Ecto neural progenitor cell (in vitro differentiated cells): ENCODE measurements at places on chromosomes 2 and 18.

DNA sequence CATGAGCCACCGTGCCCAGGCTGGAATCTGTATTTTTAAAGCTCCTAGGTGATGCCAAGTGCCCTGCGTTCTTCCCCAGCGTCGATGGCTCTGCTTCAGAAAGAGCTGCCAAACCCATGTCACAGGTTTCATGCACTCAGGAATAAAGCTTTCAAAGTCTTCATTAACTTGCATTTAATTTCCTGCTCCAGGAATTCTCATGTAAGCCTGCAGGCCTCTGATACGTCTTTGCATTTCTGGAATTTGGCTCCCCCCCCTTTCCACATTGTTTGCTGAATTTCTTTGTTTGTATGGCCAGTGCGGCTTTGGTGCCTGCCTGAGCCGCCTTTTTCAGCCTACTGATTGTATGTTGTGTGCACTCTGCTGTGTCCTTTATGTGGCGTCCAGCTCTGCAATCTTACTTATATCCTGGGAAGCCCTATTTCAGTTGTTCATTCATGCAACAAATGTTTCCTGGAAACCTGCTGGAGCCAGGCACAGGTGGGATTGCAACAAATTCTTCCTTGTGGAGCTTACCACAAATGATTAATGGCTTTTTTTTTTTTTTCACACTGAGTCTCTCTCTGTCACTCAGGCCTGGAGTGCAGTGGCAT, 17.9 kb upstream of the OTOF start:
- DNase-seq: no peak

DNA sequence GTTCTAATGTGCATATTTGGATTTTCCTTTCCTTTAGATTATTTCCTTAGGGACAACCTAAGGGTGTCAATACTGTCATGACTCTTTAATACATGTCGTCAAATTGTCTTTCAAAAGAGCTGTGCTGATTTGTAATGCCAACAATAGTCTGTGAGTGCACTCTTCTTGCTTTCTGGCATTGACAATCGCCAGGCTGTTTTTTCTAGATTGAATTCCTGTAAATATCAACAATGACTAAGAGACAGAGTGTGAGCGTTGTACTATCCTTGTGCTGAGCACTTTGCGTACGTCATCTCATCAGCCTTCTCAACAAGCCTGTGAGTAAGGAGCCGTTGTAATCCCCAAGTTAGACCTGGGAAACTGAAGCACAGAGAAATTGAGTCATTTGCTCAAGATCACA, 96.0 kb downstream of the ACOXL start:
- DNase-seq: no peak

- DNase-seq: no peak
Observed at GRCh38 chr18:50311650-50312049, 24.2 kb upstream of the CXXC1 start.

GRCh38 chr2:163312713-163313112, 423.1 kb downstream of the FIGN start:
- no peak for DNase-seq

- DNase-seq: no peak
Observed at GRCh38 chr2:86518481-86518880, 44.8 kb downstream of the CHMP3 start.

- DNase-seq: no peak
Observed at GRCh38 chr2:220424561-220424960, 797.1 kb downstream of the SLC4A3 start.

GRCh38 chr2:26901326-26902183, 53.6 kb downstream of the DPYSL5 start:
- no peak for DNase-seq

- no peak for DNase-seq
Observed at GRCh38 chr2:56288838-56289580, 105.2 kb downstream of the CCDC85A start.

- no peak for DNase-seq
Observed at GRCh38 chr18:44564922-44565321, 115.8 kb upstream of the SETBP1 start.

DNA sequence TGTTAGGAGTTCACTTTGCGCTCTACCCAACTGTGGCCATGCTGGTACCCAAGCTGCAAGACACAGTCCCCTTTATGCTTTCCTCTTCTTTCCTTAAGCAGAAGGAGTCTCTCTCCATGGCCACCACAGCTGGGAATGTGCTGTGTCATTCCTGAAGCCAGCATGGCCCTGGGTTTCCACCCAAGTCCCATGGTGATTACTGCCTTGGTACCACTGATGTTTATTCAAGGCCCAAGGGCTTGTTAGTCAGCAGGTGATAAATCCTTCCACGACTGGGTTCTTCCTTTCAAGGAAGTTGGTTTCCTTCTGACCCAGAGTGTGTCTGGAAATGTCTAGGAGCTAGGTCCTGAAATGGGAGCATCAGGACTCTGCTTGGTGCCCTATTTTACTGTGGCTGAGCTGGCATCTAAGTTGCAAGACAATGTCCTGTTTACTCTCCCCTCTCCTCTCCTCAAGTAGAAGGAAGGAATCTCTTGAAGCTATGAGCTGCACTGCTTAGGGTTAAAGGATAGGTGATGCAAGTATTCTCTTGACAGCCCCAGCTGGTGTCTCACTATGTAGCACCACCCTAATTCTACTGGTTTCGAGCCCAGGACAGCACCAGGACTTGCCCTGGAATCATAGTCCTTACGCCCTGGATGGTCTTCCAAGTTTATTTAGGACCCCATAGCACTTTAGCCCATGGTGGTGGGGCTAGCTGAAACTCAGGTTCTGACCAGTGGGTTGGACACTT, 18.7 kb upstream of the NUP35 start:
- no peak for DNase-seq

- DNase-seq: no peak
Observed at GRCh38 chr2:129491308-129491707, 488.2 kb upstream of the RAB6C start.

- no peak for DNase-seq
Observed at GRCh38 chr2:1563084-1563857, 150.0 kb downstream of the TPO start.

GRCh38 chr2:241184901-241185300, 3.6 kb upstream of the ANO7 start:
- DNase-seq: no peak

DNA sequence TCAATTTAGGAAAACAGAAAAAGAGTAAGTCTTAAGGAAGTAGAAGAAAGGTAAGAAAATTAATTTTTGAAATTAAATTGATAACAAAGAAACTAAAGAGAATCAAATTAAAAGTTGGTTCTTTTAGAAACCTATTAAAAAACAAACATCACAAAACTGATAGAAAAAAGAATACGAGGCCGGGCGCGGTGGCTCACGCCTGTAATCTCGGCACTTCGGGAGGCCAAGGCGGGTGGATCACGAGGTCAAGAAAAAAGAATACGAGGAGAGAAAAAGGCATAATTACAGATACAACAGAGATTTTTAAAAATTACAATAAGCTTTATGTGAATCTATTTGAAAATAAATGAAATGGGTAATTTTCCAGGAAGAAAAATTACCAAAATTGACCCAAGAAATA, 11.8 kb downstream of the PREPL start:
- DNase-seq: no peak

DNA sequence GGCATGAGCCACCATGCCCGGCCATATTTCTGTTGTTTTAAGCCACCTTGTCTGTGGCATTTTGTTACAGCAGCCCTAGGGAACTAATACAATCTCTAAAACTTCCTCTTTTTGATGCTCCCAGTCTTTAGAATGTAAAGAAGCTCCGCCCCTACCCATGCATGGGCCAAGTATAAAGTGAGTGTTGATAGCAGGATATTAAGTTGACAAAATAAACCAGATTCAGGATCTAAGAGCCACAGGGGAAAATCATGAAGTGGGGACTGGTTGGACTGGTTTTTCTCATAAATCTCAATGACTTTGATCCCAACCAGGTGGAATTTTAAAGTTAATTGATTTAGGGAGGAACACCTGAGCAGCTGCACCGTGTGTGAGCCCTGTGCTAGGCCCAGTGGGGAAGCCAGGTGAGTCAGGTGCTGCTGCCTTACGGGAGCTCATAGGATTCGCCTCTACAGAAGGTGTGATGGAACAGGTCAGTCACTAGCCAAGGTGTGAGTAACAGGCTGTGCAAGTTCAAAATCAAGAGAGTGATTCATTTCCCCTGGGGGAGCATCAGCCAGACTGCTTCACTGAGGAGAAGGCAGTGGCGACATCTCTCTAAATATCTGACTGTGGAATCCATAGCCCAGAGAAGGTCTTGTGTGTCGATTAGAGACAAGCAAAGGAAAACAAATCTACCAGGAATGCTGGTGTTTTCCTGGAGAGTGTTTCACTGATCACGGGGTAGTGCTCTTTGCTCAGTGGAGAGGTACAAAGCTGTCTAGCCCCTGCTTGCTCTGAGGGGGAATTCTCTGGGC, 63.0 kb upstream of the MSH2 start:
- no peak for DNase-seq

DNA sequence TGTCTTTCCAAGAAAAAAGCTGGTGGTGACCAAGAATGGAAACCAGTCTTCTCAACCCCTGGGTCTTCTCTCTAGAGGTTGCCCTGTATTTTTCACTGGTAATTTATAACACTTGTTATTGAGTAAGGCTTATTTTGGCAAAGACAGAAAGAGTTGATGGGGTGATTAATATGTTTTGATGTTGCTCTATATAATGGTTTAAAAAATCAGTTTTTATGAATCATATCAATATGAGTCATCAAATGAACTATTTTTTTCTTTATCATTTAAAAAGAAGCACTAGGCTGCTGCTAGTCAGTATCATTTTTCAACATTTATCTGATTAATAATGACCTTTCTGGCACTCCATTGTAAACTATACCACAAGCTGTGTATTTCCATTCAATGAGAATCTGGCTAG, 1142.2 kb downstream of the LRP1B start:
- DNase-seq: no peak

DNA sequence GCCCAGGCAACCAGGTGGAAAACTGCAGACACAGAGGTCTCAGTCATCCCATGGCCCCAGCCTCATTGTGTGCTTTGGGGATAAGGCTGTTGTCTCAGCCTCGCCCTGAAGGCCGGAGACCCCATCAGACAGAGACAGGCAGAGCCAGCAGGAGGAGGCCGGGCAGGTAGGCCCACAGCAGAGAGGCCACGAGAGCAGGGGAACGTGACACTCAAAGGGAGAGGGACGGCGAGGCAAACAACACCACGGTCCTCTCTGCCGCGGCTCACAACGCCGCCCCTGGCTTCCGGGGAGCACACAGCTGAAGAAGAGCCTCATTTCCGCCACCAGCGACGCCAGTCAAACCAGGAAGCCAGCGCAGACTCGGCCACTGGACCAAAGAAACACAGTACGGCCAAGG, 103.3 kb downstream of the ZNF516 start:
- DNase-seq: no peak

GRCh38 chr18:67730886-67731285, 214.4 kb upstream of the DSEL start:
- DNase-seq: no peak

DNA sequence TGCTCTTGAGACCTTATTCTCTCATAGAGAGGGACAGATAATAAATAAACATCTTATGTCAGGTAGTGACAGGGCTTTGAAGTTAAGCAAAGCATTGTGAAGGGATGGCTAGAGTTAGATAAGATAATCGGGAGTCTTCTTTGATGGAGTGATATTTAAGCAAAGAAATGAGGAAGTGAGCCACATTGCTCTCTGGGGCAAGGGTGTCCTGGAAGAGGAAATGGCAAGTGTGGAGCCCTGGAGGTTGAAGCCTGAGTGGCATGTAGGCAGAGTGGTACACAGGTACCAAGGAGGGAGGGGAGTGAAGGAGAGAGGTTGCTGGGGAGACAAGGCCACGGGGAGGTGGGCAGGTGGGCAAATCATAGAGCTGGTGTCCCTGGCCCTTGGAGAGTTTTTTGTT, 110.2 kb downstream of the CTAGE1 start:
- no peak for DNase-seq

- no peak for DNase-seq
Observed at GRCh38 chr2:220704081-220704480, 868.0 kb downstream of the EPHA4 start.

DNA sequence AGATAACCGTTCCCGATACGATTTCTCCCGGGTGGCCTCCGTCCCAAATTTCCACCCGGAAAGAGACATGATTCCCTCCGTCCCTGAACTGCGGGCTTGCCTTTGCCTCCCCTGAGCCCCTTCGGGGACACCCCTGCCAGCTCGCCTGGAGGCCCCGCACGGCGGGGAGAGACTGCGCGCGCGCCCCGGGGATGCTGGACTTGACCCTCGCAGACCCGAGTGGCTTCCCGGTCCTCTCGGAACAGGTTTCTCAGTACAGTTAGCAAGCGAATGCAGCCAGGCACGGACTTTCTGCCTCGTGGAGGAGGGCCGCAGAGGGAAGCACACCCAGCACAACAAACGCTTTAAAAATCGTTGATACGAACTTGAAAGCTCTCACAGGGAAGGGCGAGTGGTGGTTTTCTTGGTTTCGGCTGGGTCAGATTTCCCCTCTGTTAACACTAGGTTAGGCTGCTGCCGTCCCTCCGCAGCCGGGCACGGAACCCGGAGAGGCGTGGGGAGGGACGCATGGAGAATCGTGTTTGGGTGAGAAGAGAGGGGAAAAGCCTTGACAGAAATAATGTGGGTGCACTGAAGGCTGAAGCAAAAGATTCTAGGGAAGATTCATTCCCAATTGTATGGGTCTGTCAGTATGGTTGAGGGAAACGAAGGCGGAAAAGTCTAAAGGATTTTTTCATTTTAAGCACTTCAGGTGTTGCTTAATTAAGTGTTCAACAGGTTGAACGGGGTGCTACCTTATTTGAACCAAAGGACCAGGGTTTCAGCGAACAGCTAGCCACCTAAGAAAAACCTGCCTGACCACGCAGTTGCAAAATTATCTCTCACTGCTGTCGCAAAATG, 916 bp downstream of the TNFRSF11A start:
- DNase-seq: peak; percentile 54

DNA sequence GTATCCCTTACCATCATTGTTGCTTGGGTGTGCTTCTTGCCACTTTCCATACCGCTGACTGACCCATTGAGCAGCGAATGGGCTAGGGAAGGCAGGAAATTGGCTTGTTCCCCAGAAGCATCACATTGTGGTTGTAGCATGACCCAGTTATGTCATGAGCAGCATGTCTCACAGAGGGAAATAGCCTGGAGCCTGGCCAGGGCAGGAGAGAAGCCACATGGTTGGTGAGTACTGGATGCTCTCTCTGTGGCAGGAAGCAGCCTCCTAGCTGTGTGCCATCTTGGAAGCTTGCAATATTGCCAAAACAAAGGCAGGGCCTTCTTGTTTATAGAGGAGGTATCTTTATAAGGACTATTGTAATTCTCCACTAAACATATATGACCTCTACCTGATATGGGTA, 482.6 kb downstream of the PIK3C3 start:
- DNase-seq: no peak

DNA sequence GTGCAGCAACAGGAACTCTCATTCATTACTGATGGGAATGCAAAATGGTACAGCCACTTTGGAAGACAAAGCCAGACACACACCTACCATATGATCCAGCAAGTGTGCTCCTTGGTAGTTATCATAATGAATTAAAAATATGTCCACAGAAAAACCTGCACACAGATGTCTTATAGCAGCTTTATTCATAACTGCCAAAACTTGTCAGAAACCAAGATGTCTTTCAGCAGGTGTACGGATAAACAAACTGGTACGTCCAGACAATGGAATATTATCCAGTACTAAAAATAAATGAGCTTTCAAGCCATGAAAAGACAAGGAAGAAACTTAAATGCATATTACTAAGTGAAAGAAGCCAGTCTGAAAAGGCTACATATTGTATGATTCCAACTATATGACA, 50.4 kb downstream of the CHMP3 start:
- DNase-seq: no peak
